Stimulated activated CD8-positive, alpha-beta memory T cell treated with anti-CD3 and anti-CD28 coated beads, Interleukin-4, amount 100 ng/mL, for 1 hour (primary cell): ENCODE measurements at places on chromosomes 4 and X.
A peak's percentile ranks its signal among the peaks of the same experiment; 100 is the strongest.

DNA sequence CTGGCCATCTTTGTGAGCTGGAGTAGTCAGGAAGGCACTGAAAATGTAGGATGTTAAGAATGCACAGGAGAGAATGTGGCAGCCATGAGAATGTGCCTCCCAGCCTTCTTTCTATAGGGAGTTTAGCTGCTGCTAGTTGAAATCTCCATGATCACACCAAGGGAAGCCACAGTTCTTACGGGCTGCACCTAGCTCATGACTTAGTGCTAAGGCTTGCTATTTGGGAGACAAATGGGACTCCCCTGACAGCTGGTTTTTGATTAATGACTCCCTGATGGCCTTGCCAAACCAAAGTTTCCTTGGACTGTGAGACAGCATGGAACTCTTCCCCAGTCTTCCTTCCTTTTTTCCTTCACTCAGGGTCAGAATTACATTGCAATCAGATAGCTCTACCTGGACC is 9.2 kb downstream of the CTSO start:
- no peak for DNase-seq

DNA sequence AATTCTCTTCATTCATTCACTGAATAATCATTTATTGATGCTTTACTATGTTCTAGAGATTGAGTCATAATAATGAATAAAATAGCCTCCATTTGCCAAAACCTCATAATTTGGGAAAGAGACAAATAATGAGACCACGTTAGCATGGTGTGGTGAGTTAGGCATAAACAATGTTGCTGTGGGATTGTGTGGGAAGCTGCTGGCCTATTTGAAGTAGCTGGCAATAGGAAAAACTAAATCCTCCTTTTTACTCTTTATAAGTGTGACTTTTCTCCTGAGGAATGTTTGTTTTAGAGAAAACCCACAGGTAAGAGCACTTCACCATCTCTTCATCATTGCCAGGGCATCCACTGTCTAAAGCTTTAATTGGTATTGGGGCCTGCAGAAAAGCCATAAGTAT is 95.3 kb downstream of the AREG start:
- no peak for DNase-seq

- DNase-seq: no peak
Observed at GRCh38 chrX:111129921-111130320, 33.9 kb downstream of the PAK3 start.

- no peak for DNase-seq
Observed at GRCh38 chrX:54786967-54787366, 11.1 kb downstream of the ITIH6 start.

GRCh38 chr4:187017147-187017546 is 293.5 kb upstream of the FAT1 start:
- DNase-seq: no peak

- DNase-seq: no peak
Observed at GRCh38 chrX:153319295-153320046, 2.1 kb downstream of the PNMA6F start.

DNA sequence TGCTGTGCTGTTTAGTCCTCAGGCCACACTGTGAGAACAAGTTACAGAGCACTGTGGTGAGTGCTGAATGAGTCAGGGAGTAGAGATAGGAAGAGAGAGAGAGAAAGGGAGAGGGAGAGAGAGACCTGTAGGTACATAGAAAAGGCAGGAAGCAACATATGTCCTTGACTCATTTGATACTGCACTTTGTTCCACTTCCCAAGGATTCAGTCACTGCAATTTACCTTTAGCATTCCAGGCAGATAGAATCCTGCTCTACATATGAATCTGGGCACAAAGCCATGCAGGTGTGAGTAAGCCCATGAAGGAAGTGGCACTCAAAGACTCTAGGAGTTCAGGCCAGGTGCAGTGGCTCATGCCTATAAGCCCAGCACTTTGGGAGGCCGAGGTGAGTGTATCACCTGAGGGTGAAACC is 1.0 kb upstream of the DAPP1 start:
- DNase-seq: no peak

GRCh38 chr4:98658287-98659105 is at the start of gene TSPAN5:
TSS of gene TSPAN5 (minus strand) at chr4:98658611.
- DNase-seq: peak; percentile 58

DNA sequence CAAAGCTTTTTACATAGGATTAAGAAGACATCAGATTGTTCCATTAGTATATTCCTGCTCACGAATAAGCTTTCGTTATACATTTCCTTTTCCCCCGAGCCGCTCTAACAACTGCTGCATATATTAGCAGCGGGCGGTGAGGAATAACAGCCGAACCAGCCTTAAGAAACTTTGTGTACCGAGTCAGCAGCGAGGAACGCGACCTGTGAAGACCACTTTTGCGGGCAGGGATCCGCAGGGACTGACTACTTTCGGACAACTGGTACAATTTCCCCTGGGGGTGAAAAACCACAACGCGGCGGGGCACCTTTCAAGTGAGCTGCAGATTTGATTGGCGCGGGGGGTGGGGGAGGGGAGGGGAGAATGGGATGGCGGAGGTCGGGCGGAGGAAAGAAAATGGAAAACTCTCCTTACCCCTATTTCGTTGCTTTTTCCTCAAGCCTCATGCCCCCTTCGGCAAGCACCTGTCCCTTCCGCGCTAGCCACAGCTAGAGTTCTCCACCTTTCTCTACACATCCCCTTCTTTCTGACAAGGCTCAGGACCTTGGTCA is 5.9 kb upstream of the PITX2 start:
- no peak for DNase-seq

- DNase-seq: no peak
Observed at GRCh38 chrX:134891652-134892051, 99.1 kb upstream of the SMIM10 start.

GRCh38 chr4:170037481-170037880 is 11.3 kb upstream of the MFAP3L start:
- no peak for DNase-seq

GRCh38 chrX:103446665-103447302 is 70.4 kb downstream of the BEX3 start:
- no peak for DNase-seq

DNA sequence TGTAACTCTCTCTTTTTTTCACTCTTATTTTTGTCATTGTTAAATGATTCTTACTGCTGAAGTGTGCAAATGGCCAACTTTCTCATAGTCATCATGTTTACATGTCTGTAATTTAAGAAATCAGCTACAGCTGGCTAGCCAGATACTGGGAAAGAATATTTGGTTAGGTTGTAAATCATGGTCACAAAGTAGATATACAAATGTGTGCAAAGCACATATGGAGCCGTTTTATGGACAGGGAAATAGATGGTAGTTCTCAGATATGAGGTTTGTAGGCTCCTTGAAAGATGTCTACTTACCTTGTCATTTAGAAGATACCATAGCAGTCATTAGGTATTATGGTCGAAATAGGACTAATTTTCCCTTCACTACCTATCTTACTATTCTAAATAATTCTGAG is 430.4 kb downstream of the ADGRL3 start:
- DNase-seq: no peak

DNA sequence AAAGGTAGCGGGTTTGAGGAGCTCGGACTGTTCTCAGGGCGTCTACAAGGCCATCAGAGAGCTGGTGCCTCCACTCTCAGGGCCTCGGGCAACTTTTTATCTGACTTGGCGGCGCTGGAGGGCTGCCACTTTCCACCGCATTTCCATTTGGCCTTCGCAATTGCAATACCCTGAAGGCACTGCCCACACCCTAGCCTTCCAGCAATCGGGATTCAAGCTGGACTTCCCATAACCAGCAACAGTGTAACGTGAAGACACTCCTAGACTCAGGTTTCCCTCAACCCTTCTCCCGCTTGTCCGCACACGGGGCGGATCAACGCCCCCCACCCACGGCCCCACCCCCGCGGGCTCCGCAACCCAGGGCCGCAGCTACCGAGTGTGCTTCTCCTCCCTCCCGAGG is 50.2 kb upstream of the BCOR start:
- no peak for DNase-seq
